Foreskin melanocyte (primary cell): ENCODE measurements at places on chromosomes 16 and 17.

- DNase-seq = no peak
Measured at GRCh38 chr17:68910251-68910705, 44.9 kb downstream of the ABCA8 start.

DNA sequence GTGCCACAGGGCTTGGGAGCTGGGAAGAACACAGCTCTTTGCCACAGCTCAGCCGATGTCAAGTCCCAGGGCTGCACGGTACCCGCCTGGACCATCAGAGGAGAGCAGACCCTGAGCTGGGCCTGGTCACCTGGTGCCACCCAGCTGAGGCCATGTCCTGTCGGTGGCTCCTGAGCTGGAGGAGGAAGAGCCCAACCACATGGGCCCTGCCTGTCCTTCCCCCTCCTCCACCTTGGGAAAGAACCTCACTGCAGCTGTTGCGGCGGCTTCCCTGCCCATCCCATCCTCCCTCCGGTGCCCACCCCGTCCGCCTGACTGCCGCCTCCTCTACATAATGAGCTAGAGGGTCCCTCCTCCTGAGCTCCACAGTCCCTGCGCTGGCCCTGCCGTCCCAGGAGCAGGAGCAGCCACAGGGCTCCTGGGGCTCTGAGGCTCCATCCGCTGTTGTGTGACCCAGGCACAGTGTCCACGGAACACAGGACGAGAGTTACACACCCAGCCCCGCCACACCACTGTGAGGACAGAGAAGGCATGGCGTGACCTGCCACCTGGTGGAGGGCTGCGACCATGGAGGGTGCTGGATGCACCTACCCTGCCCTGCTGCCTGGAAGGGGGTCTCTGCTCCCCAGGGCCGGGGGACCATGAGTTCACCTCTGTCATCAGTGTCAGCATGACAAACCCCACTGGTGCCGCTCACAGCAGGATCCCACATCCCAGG, 21.4 kb upstream of the CHMP6 start:
- no peak for DNase-seq

GRCh38 chr16:52113533-52114183, 433.3 kb downstream of the TOX3 start:
- peak; percentile 32 for DNase-seq

GRCh38 chr17:76681222-76682137, 29.3 kb downstream of the MXRA7 start:
- peak; percentile 69 for DNase-seq

- DNase-seq = no peak
Measured at GRCh38 chr16:64950262-64950661, 171.6 kb downstream of the CDH11 start.

GRCh38 chr16:56357241-56357764, 68.0 kb downstream of the AMFR start:
- no peak for DNase-seq

GRCh38 chr16:11417487-11417886, 72.2 kb downstream of the RMI2 start:
- no peak for DNase-seq

- DNase-seq = no peak
Measured at GRCh38 chr16:88552815-88553214, 17.4 kb upstream of the ZC3H18 start.

- DNase-seq = no peak
Measured at GRCh38 chr16:57297856-57298255, 13.4 kb upstream of the PLLP start.

- DNase-seq = no peak
Measured at GRCh38 chr17:55067697-55068439, 99.3 kb downstream of the STXBP4 start.

DNA sequence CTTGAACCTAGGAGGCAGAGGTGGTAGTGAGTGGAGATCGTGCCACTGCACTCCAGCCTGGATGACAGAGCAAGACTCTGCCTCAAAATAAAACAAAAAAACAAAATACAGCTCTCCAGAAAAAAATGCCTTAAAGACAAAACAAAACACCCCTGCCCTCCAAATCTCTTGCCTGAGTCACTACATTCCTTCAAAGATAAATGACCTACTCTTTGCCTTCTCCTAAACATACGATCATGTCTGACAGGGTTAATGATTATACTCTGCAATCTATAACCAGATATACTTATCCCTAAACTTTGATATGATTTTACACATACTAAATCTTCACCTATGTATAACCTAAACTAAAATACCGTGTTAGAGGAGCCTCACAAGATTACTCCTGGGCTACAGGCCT, 1.4 kb upstream of the SETD6 start:
- no peak for DNase-seq

- DNase-seq = no peak
Measured at GRCh38 chr17:56548661-56549060, 44.8 kb upstream of the NOG start.

DNA sequence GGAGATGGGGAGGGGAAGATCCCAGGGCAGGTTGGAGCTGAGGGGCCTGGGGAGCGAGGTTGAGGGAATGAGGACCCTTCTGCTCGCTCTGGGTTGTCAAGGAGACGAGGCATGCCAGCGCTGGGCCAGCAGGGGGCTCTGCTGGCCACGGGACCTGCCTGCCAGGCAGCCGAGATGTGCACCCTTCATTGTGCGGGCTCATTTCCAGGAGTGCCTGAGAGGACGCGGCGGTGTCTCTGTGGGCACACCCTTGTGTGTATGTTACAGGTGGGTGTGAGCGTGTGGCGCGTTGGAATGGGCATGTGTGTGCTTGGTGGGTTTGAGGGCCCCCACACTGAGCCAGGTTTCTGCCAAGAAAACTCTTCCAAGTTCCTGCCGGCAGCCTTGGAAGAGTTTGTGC, 15.9 kb downstream of the ARHGAP23 start:
- no peak for DNase-seq

DNA sequence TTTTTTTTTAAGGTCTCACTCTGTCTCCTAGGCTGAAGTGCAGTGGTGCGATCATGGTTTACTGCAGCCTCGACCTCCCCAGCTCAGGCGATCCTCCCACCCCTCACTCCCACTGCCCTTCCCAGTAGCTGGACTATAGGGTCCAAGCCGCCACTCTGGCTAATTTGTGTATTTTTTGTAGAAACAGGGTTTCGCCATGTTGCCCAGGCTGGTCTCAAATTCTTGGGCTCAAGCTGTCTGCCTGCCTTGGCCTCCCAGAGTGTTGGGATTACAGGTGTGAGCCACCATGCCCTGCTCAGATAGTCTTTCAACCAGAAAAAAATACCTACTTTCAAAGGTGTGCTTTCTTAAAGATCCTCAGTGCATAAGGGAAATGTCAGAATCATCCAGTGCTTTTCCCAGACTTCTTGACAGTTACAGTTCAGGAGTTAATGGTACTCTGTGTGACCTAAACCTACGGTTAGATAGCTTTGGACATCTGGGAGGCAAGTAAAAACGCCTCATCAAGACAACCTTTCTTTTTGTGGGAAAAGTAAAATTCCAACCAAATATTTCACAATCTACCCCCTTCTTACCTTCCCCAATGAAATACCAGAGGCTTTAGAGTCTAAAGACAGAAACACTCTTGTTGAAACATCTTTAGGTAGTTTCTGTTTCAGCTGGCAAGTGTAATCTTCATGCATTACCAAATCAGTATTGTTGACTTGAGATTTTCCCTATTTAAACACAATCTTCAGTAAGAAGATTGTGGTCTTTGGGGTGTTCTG, 6.8 kb downstream of the RSPRY1 start:
- DNase-seq = no peak

DNA sequence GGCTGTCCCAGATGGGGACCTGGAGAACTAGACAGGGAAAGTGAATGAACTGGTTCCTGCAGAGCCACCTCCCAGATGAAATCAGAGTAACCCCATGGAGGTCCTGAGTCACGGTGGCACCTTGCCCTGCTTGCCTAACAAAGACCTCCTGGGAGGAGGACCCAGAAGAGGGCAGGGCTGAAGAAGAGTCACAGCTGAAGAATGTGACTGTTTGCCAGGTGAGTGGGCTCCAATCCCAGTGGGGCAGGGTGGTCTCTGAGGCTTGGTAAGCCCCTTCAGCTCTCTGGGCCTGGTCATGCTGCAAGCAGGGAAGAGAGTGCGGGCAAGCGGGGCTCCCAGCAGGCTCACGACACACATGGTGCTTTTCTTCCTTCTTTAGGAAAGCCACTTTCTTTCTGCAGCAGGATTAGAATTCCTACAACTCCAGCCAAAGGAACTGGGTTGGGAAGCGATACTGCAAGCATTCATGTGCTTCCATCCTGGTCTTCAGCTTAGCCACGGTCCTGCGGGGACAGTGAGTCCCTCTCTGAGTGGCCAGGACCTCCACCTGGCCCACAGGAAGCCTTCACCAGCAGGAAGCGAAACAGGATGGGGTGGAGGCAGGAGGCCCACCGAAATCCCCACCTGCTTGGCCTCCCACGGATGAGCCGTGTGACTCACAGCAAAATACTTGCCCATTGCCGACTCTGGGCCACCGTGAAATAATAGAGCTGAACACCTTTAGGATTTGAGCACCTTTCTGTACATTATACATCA, 4.3 kb downstream of the C16orf74 start:
- no peak for DNase-seq

DNA sequence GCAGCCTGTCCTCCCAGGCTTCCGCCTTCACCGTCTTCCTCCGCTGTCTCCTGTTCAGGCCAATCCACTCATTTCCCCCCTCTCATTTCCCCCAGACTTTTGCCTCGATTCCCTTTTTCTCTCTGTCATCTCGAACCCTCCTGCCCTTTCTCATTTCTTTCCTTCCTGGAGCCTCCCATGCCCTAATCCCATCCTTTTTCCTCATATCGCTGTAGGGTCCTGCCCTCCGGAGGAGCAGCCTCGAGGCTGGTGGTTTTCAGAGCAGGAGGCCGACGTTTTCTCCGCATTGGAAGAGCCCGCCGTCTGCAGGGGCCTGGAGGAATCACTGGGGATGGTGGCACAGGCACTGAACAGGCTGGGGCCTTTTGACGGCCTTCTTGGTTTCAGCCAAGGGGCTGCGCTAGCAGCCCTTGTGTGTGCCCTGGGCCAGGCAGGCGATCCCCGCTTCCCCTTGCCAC, 597 bp downstream of the OVCA2 start:
- no peak for DNase-seq

DNA sequence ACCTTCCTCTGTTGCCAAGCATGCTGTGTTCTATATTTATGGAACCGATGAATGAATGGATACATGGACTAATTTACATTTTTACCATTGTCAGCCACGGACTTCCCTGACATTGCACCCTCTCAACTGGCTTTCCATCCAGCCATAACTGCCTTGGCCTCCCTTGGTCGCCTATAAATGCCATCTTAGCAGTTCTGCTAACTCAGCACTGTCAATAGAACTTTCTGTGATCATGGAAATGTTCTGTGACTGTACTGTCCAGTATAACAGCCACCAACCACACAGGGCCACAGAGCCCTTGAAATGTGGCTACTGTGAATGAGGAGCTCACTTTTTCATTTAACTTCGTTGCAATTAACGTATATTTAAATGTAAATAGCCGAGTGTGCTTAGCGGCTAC, 8.7 kb upstream of the BCO1 start:
- DNase-seq = no peak

- DNase-seq = no peak
Measured at GRCh38 chr17:16131593-16131992, 83.7 kb downstream of the NCOR1 start.

GRCh38 chr16:4610011-4611005, 4.4 kb downstream of the UBALD1 start:
- no peak for DNase-seq

DNA sequence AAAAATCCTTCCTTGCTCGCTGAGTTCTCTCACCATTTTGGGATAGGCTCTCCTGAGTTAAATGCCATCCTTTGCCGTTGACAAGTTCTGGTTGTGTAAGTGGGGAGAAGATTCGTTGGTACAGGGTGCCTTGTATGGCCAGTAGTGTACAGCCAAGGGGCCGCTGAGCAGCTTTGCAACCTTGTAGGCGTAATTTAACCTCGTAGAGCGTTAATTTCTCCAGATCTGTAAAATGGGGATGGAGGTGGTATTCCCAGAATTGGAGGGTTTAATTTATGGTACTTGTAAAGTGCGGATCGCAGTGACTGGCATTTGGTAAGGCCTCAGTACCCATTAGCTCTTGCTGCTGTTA, 1.4 kb downstream of the ARSG start:
- DNase-seq = no peak

GRCh38 chr16:66660422-66661209, 35.9 kb downstream of the CMTM4 start:
- DNase-seq = peak; percentile 57

GRCh38 chr17:35003778-35004177, 23.5 kb downstream of the LIG3 start:
- DNase-seq = no peak

GRCh38 chr16:8936421-8936820, 27.3 kb downstream of the USP7 start:
- DNase-seq = no peak

- no peak for DNase-seq
Measured at GRCh38 chr17:44424828-44425461, 35.5 kb upstream of the ITGA2B start.

- DNase-seq = peak; percentile 63
Measured at GRCh38 chr16:88803264-88803987, at the start of gene CDT1. CDT1 (plus strand) TSS chr16:88803789; CDS start chr16:88803832, 43 bp downstream.

DNA sequence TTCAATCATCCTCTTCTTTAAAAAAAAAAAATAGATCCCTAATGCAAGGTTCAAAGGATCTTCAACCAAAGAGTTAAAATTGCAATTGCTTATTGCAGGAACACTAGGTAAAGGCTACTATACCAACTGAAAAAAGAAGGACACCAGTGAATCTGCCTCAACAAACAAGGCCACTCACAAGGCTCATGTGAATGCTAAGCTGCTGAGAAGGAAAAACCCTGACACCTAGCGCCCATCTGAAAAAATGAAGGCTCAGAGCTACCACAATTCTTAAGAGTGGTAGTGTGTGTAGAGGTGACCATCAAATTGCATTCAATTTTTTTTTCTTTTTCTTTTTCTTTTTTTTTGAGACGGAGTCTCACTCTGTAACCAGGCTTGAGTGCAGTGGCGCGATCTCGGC, 201.6 kb upstream of the C17orf78 start:
- DNase-seq = peak; percentile 44

DNA sequence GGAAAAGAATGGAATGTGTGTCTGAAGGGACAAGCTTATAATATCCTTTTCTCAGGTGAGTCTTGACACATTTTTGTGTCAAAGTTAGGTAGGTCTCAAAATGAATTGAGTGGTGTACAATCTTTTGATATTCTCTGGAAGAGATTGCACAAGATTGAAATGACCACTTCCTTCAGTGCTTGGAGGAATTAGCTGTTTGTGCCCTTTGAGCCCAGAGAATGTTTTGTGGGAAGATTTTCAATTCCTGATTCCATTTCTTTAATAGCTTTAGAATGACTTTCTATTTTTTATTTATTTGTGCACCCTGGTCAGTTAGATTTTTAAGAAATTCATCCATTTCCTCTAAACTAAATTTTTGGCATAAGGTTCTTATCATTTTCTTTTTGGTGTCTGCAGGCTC, 1.6 kb upstream of the CCL13 start:
- no peak for DNase-seq

GRCh38 chr16:57647136-57647875, 18.9 kb downstream of the ADGRG1 start:
- no peak for DNase-seq

GRCh38 chr16:381012-381788, 578 bp downstream of the PGAP6 start:
- no peak for DNase-seq

- no peak for DNase-seq
Measured at GRCh38 chr17:81493198-81494038, 19.2 kb downstream of the ACTG1 start.
